ENCODE measurements at places on chromosomes 2 and 18.

DNA sequence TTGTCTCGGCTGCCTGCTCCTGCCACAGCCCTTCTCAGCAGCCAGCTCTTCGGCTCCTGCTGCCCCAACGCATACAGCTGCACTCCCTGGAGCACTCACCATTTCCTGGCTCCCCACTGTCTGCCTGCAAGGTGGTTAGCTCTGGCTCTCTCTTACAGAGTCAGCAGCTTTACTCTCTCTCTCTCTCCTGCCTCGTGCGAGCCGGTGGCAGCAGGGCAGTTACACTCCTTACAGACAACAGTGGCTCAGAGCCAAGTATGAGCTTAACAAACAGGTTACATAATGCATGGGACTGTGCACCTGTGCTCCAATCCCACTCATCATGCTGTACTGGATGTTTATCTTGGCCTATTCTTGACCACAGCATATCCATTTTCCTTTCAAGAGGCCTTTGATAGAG is 47.4 kb upstream of the DNAJC10 start:
- peak; percentile 94 for DNase-seq

DNA sequence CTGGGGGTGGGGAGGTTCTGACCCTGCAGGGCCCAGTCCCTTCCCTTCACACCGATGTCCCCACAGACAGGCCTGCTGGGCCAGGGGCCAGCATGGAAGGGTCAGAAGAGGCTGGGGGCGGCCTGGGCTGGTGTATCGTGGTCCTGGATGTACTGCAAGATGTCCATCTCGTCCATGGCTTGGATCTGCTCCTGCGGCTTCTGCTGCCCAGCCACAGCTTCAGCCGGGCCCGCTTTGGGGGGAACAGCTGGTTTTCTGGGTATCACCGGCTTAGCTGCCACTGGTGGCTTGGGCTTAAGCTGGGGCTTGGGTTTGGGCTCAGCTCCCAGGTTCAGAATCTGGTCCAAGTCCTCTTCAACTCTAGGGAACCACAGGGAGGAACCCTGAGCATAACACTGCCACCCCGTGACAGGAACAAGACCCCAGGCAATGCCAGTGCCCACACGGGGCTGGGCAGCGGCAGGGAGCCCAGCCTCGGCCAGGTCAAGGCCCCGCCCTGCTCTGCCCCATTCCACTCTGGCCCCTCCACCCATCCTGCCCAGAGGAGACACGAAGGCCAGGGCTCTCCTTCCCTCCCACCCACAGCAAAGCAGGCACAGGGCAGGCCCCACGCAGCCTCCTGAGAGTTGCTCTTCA is 31.9 kb downstream of the HS1BP3 start:
- no peak for DNase-seq

DNA sequence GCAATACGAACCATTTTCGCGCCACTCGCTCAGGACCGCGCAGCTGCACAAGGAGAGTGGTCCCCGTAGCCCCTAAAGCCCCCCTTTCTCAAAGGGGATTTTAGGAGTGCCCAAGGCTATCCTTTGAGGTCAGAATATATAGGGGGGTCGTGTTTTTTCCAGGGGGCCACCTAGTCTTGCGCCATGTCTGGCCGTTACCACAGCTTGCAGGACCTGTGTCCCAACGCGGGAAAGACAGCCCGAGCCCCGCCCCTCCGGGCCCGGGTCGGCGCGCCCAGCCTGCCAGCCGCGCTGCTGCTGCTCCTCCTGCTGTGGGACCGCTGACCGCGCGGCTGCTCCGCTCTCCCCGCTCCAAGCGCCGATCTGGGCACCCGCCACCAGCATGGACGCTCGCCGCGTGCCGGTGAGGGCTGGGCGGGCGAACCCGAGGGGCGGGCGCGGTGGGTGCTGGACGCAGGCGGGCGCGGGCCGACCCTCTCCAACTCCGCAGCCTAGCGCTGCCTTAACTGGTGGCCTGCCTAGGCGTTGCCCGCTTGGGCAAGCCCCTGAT is at the start of gene CDCA7:
CDCA7 (plus strand) TSS at position 291 of the 550 bp plus-strand sequence; CDS start at position 383, 92 bp downstream.
- peak; percentile 79 for DNase-seq

GRCh38 chr18:40004246-40004645 is 1950.8 kb upstream of the PIK3C3 start:
- peak; percentile 46 for DNase-seq

- DNase-seq: no peak
Observed at GRCh38 chr2:84865181-84865783, 15.6 kb downstream of the TRABD2A start.

DNA sequence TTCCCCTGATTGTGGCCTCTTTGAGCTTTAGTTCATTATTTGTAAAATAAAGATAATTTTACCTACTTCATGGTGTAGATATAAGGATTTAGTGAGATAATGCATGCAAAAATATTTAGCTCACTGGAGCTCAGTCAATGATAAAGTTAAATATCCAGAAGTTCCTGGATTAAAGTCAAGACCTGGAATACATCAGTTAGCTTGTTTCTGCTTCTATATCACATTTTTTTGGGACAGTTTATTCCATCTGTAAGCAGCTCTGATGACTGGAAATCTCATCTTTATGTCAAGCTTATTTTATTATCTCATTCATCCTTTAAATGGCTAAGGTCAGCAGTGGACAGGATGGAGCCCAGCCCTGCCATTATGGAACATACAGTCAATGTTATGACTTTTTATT is 152.0 kb downstream of the EVA1A start:
- DNase-seq: no peak
